CD4-positive, alpha-beta T cell (primary cell): ENCODE measurements at places on chromosomes 2 and 18. TPM values are rescaled to one million over a fixed set of nuclear protein-coding genes. Genes with fewer than 3 reads are reported as not detected.
A peak's percentile ranks its signal among the peaks of the same experiment; 100 is the strongest.

The SOX11 gene
- not detected for total RNA-seq

The MOCOS gene
- not detected for total RNA-seq

The MATN3 gene
- not detected for total RNA-seq

The GPBAR1 gene
- total RNA-seq = 1.8 TPM

The DNAH6 gene
- total RNA-seq = 0.59 TPM

The TXNDC9 gene
- total RNA-seq = 8.3 TPM

GRCh38 chr18:70382017-70382416 is 93.2 kb downstream of the SOCS6 start:
- no peak overlapping the region for H3K4me3 ChIP-seq
- no peak overlapping the region for H3K27ac ChIP-seq
- DNase-seq = no peak
- H3K4me1 ChIP-seq = no peaks in the 10 kb centered on the region
- no peaks in the 10 kb centered on the region for H3K36me3 ChIP-seq

- no peaks in the 10 kb centered on the region for H3K27me3 ChIP-seq
- no peaks in the 10 kb centered on the region for H3K36me3 ChIP-seq
- H3K27ac ChIP-seq = no peak overlapping the region
- DNase-seq = peak; percentile 12
- H3K4me3 ChIP-seq = peak overlapping the region; percentile 80
Observed at GRCh38 chr18:9334973-9335696, 562 bp downstream of the TWSG1 start.

GRCh38 chr2:175518206-175518605 is 336.7 kb upstream of the ATP5MC3 start:
- H3K27me3 ChIP-seq = no peaks in the 10 kb centered on the region
- H3K4me3 ChIP-seq = no peak overlapping the region
- H3K27ac ChIP-seq = no peak overlapping the region

- no peak overlapping the region for H3K4me3 ChIP-seq
- no peak overlapping the region for H3K27ac ChIP-seq
- H3K4me1 ChIP-seq = peaks cover 34% of the 10 kb centered on the region
- H3K27me3 ChIP-seq = no peaks in the 10 kb centered on the region
Observed at GRCh38 chr2:191190861-191191552, 40.2 kb upstream of the STAT4 start.

DNA sequence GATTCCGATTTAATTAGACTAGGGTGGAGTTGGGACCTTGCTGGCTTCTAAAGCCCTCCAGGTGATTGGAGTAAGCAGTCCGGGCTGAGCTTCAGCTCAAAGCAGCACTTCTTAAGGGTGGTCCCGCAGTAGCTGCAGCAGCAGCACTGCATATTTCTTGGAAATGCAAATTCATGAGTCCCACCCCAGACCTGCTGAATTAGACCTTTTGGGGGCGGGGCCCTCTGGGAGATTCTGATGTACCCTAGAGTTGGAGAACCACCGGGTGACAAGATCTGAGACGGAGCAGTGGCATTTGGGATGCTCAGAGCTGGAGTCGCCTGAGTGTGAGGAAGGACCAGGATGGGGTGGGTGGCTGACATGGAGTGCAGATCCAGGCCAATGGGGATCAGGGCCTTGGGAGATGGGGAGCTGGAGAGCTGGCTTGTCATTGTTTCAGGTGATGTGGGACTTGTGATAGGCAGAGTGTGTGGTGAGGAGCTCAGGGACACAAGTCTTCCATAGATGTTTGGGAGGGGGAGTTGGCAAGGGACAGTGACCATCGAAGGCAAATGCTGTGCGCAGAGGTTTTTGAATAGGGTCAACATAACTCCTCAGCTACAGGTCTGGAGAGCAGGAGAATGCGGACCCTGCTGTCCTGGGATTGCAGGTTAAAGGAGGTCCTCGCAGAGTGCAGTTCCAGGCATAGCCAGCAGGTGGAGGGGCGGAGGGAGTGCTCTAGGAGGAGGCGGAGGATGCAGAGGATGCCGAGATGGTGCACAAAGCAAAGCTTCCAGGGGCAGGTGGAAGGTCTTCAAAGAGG is 130.9 kb upstream of the RAB12 start:
- no peak overlapping the region for H3K27ac ChIP-seq
- H3K4me3 ChIP-seq = no peak overlapping the region
- H3K4me1 ChIP-seq = no peaks in the 10 kb centered on the region
- H3K27me3 ChIP-seq = peaks cover 3% of the 10 kb centered on the region
- peak; percentile 23 for DNase-seq

DNA sequence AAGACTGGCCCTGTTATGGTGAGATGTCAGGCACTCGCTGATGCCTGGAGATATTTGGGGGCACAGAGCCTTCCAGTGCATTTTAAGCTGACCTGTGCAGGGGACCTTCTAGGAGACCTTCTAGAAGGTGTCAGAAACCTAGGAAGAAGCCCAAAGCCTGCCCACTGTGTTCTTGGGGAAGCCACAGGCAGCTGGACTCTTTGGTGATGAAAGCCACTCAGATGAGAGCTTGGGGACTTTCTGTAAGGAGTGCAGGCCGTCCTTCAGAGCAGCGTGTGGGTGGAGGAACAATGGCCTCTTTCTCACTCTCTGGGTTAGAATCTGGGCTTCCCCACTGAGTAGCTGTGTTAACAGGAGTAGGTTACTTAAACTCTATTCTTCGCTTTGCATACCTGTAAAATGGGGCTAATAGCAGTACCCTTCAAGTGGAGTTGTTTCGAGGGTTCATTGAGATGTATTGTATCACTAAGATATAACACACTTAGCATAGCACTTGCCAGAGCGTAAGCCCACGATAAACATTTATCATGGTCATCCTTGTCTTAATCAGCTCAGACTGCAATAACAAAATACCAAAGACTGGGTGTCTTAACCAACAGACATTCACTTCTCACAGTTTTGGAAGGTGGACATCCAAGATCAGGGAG is 322.3 kb upstream of the EPAS1 start:
- H3K4me3 ChIP-seq = no peak overlapping the region
- H3K36me3 ChIP-seq = no peaks in the 10 kb centered on the region
- H3K27me3 ChIP-seq = no peaks in the 10 kb centered on the region
- no peak for DNase-seq

DNA sequence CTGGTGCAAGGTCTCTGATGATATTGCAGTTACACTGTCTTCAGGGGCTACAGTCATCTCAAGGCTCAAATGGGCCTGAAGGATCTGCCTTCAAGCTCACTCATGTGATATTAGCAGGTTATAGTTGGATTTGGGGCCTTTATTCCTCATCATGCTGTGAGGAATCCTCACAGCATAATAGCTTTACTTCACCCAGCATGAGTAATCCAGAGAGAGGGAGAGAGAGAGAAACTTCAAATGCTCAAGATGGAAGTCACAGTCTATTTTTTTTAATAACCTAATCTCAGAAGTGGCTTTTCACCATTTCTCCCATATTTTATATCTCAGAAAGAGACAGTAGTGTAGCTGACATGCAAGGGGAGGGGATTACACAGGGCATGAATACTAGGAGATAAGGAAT is 658.7 kb downstream of the EPHA4 start:
- no peak overlapping the region for H3K4me3 ChIP-seq
- H3K36me3 ChIP-seq = no peaks in the 10 kb centered on the region
- no peaks in the 10 kb centered on the region for H3K27me3 ChIP-seq
- H3K27ac ChIP-seq = no peak overlapping the region
- no peaks in the 10 kb centered on the region for H3K4me1 ChIP-seq

DNA sequence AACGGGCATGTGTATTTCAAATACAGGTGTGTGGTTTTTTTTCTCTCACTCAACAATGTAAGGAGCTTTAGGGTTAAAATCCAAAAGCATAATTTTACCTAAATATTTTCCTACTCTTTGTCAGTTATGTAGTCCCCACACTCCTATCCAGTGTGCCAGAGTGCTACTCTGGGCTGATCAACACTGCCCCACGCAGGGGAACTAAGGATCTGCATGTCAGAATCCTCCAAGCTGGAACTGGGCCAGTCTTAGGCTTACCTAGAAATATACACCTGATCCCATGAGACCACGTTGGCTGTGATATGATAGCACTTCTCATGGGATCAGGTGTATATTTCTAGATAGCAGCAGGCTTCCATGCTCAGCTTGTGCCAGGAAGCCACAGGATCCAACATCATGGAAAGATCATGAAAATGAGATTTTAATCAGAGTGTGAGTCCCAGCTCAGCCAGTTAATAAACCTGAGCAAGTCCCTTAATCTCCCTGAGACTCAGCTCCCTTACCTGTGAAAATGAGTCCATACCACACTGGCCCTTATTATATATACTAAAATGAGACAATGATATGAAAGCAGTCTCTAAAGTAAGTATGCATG is 29.7 kb downstream of the CCDC141 start:
- no peaks in the 10 kb centered on the region for H3K36me3 ChIP-seq
- DNase-seq = peak; percentile 17
- H3K4me3 ChIP-seq = no peak overlapping the region
- H3K27ac ChIP-seq = no peak overlapping the region

- no peaks in the 10 kb centered on the region for H3K4me1 ChIP-seq
- DNase-seq = no peak
- no peaks in the 10 kb centered on the region for H3K27me3 ChIP-seq
- no peak overlapping the region for H3K27ac ChIP-seq
- no peak overlapping the region for H3K4me3 ChIP-seq
Observed at GRCh38 chr2:50385349-50385748, 646.6 kb downstream of the NRXN1 start.
